Activated naive CD8-positive, alpha-beta T cell treated with anti-CD3 and anti-CD28 coated beads for 36 hours (primary cell): ENCODE measurements at places on chromosomes 1 and 21.

DNA sequence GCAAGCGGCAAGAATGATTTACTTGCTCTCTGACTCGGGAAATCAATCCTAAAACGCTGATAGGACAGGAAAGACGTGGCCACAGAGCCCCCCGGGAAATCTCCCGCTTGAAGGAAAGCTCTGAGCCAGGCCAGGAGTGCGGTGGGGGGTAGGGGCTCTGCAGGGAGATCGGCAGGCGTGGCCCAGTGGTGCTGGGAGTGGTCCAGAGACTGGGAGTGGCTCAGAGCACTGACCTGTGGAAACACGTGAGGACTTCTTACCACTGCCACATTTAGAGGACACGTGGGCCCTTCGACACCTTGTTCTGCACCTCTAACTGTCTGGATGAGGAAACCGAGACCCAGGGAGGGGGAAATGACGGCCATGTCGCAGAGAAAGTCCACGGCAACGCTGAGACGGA lies 130.0 kb upstream of the KLHDC7A start:
- DNase-seq, result no peak

DNA sequence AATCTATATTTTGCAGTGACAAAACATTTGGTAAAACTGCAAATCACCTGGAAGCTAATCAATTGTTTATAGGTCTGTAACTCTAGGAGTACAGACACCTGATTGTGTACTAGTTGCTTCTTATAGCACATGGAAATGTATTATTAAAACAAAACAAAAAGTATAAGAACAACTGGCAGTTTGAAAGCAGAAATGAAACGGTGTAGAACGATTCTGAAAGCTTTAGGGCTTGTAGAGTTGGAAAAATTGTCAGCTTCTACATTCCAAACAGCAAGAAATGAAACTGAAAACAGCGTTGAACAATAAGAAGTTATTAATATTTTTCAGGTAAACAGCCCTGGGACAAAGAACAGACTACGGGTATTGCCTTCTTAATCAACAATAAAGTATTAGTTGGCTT lies 273.3 kb downstream of the OLFM3 start:
- no peak for DNase-seq

GRCh38 chr1:206512058-206512850 lies 4.9 kb downstream of the RASSF5 start:
- DNase-seq, result no peak

GRCh38 chr1:239909898-239910297 lies 181.8 kb upstream of the FMN2 start:
- no peak for DNase-seq

GRCh38 chr1:151935154-151935553 lies 25.8 kb upstream of the THEM4 start:
- no peak for DNase-seq

DNA sequence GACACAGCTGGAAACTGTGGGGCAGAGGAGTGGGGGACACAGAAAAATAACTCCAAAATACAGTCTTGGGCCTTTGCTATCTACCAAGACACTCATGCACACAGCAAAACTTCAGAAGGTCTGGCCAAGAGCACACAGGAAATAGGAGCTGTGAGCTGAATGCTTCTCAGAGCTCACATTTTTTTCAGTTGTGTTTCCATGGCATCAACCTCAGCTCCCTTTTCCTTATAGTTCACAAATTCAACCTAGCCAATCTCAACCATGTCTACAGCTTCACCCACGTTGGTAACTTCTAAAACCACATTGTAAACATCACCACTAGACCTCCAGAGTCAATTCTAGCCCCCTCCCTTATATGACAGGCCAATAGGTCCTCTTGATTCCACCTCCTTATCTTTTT lies 19.6 kb upstream of the SYNJ1 start:
- no peak for DNase-seq

DNA sequence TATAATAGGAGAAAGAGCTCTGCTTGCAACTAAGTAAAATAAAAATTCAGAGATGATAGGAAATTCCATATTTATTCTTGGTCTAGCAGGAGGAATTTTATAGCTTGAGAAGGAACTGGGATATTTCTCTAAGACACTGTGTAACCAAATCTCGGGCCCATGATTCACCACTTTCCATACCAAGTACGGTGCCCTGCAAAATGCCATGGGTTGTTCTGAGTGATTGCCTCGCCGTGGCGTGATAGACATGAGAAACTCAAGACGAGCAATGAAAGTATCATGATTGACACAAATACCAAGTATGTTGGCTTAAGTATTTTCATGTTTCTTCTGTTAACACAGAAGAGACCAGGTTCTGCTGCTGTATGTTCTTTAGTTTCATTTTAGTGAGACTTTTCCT lies 167.2 kb downstream of the LMO4 start:
- DNase-seq, result no peak
